Hepatocyte (in vitro differentiated cells): ENCODE measurements at places on chromosomes 5 and 9.

GRCh38 chr5:142506046-142506445 is 179.8 kb downstream of the FGF1 start:
- no peak for DNase-seq

DNA sequence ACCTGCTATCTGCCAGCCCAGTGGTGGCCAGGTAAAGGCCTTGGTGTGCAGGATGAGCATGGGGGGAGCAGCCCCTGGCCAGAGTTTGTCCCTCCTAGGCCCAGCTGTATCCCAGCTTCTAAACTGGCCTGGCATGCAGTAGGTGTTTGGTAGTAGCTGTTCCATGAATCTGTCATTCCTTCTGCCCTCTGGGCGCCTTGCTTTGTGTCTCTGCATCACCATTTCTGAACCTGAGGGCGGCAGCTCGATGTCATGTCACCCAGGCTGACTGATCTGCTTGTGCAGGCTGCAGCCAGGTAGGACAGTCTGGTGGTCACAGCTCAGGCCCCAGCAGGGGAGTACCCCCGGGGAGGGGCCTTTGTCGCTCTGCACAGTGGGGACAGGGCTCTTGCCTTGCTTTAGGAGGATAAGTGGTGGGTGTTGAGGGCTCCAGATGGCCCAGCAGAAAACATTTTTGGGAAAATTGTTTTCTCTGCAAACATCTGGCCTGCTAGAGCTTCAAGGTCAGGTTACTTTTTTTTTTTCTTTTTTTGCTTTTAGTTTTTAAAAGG is 4.6 kb upstream of the SUSD3 start:
- DNase-seq, result no peak

- no peak for DNase-seq
Observed at GRCh38 chr9:103533318-103533717, 538.2 kb downstream of the CYLC2 start.

DNA sequence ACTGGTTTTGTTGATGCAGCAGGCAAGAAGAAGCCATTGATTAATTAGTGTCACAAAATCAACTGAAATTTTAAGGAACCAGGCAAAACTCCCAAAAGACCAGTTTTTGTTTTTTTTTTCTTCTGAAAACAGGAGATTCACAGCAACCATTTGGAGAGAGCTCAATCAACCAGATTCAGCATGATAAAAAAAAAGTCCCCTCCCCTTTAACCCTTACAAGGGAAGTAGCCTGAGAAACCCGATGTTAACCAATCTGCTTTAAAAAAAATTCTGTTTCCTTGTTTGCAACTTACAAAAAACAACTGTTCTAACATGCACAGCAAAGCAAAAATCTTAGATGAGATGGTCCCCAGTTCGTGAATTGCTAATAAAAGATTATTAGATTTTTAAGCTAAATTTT is 59.7 kb downstream of the HMHB1 start:
- DNase-seq, result no peak

- no peak for DNase-seq
Observed at GRCh38 chr9:88973281-88974045, 17.8 kb upstream of the S1PR3 start.

DNA sequence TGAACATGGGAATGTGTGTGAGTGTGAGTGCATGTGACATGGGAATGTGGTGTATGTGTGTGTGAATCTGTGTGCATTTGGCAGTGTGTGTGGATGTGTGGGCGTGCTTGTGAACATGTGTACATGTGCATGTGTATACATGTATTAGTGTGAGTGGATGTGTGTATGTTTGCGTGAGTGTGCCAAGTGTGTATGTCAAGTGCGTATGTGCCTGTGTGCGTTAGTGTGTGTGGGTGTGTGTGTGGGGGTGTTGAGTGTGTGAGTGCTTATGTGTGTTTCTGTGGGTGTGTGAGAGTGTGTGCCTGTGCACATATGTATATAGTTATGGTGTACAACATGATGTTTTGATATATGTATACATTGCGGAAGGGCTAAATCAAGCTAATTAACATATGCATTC is 244.3 kb downstream of the GADD45G start:
- DNase-seq, result no peak

- DNase-seq, result no peak
Observed at GRCh38 chr5:4907571-4907970, 232.6 kb upstream of the ADAMTS16 start.

DNA sequence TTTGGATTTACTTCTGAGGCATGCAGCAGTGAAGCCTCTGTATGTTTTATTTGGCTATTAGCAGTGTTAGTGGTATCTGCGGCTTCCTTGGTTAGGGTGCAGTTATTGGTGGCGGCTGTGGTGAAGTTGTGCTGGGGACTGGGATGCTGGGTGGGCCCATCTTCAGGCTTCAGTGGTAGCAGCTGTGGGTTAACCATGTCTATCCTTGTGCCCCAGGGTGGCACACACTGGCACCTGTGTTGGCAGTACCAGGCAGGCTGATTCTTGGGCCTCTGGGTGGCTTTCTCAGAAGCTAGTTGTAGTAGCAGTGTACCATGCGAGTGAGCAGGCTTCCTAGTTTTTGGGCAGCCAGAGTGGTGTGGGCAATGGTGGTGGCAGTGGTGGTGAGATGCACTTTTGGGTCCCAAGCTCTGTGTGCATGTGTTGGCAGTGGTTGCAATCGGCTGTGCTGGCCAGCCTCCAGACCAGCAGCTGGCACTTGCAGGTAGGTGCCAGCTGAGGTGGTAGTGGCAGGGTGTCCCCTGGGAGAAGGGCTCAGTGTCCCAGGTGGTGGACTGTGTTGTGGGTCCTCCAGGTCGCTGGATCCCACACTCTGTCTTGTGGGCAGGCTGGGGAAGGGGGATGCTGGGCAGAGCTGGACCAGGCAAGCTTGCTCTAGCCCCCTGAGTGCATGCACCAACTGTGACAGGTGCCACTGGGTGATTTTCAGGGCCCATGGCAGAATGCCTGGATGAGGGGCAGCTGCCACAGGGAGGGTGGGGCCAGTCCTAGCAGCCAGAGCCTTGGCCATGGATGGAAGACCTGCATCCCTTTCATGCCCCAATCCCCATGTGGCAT is 13.6 kb downstream of the AHRR start:
- no peak for DNase-seq

GRCh38 chr9:33202018-33202417 is 34.9 kb upstream of the B4GALT1 start:
- no peak for DNase-seq

DNA sequence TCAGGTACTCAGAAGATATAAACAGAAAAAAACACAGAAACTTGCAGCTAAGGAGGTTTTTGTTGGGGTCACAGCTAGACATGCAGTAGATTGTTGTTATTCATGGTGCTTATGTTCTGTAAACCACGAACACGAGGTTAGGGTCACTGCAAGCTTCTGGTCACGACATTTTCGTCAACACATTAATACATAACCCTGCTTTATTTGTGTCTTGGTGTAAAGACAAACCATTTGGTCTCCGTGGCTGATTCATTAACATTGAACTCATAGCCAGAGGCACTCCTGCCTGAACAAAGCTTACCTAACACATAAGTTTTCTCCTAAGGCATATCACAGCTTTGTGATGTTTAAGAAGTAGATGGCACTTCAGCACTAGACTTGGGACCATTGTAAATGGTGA is 16.9 kb downstream of the TEK start:
- DNase-seq, result no peak

DNA sequence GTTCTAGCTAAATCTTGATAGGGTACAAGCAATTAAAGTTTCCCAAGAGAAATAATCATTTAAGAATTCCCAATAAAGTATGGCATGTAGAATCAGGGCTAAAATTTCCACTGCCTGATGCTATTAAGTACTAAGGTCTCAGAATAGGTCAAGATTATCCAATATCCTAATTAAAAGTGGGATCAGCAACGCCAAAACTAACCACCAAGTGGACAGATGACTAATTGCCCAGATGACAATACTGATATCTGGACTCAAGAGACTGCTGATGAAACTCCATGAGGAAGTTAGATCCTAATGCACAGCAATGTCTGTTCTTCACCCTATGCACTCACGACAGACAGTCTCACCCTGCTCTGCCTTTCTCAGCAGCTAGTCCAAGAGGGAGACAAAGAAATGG is 14.3 kb downstream of the DEPDC1B start:
- DNase-seq, result no peak

DNA sequence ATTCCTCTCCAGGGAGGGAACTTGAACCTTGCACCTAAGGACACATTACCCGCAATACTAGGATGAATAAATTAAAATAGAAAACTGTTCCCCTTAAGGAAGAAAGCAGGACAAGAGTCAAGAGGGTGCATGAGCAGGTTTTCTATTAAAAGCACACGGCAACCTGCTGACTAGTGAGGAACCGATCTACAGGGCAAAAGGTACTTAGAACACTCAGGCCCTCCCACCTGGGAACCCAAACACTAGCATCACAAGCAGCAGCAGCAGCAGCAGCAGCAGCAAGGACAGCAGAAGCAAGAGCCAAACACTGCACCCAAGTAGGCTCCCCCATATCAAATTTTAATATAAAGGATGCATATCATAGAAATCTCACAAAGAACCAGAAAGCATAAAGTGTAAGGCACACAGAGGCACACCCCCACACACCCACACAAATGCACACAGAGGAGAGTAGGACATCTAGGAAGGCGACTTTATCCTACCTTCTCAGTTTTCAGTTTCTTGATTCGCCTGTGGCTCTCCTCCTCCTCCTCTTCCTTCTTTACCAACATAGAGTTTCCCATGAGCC is 2.8 kb downstream of the ZNF608 start:
- peak; percentile 54 for DNase-seq

DNA sequence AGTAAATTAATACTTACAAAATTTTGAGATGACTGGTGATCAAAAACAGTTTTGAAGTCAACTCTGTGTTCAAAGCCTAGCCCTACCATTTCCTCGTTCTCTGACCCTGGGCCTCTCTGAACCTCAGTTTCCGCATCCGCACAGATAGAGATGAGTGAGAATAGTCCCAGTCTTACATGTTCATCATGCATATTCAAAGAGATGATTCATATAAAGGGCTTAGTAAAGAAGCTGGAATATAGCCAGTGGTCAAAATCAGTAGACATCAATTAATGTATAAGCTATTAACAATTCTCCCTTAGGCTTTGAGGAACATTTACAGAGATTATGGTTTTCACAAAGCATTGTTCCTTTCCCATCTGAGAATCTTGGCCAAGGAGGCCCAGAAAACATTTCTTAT is 250.6 kb downstream of the SPOCK1 start:
- no peak for DNase-seq

- peak; percentile 56 for DNase-seq
Observed at GRCh38 chr9:137294681-137295237, 7.3 kb downstream of the NRARP start.

- no peak for DNase-seq
Observed at GRCh38 chr9:109704546-109704945, 75.5 kb upstream of the PALM2AKAP2 start.

DNA sequence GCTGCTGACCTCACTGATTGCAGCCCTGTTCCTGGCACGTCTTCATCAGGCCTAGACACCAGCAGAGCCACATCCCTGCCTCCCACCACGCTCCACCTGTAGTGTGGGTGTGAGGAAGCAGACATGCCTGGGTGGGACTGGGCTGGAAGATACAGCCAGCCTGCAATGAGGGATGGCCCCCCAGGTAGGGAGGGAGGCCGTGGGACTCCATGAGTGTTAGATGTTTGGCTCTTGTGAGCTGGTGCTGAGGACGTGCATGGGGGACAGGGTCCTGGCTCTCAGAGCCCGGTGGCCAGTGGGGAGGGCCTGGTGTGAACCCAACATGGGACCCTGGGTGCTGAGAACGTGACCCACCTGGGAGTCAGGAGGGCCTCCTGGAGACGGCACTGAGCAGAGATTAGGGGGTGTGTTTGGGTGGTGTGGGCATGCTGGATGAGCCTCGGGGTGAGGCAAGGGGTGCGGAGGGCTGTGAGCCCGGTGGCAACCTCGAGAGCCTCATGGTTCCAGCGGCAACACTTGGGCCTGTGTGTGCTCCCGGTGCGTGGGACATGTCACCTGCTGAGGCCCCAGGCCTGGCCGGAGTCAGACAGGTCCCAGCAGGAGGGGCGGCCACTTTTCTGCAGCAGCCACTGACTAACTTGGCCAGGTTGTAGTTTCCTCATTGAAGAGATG is 87.6 kb downstream of the PHF2 start:
- no peak for DNase-seq

- DNase-seq, result peak; percentile 31
Observed at GRCh38 chr5:120942596-120943350, 478.7 kb downstream of the PRR16 start.

- no peak for DNase-seq
Observed at GRCh38 chr5:158309088-158309807, 450.3 kb upstream of the CLINT1 start.

GRCh38 chr5:73705364-73705763 is 79.4 kb downstream of the ARHGEF28 start:
- no peak for DNase-seq

GRCh38 chr5:87361536-87362213 is 51.1 kb downstream of the CCNH start:
- DNase-seq, result no peak

DNA sequence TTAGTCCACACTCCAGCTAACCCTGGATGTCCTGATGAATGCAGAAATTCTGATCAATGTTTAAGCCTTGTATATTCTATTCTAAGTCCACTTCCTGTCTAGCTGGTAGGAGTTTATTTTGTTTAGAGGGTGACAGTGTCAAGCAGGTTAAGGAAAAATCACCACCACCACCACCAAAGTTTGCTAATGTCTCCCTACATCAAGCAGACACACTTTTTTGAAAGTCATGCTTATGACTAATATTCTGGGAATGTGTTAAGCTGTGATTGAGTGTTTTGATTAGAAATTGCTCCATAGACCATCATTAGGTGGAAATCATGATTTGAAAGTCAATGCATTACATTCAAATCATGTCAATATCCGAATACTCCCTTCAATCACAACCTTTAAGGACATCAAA is 1530.1 kb downstream of the MAT2B start:
- DNase-seq, result no peak

GRCh38 chr9:83425240-83425639 is 113.0 kb downstream of the FRMD3 start:
- peak; percentile 25 for DNase-seq

DNA sequence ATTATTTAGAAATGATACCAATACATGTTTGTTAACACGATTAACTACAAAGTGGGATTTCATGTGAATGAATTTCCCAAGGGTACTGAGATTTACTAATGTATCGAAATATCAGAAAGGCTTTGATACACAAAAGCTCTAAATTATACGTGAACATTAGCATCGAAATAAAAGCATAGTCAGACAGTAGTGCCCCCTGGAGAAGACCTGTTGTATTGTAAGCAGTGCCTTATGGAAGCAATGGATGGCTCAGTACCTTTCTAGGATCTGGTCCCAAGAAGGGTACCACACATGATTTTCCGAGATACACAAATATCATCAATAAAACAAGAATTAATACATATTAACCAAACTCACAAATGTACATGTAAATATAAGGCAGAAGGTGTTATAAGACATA is 153.8 kb downstream of the CDH12 start:
- DNase-seq, result no peak

- DNase-seq, result peak; percentile 62
Observed at GRCh38 chr9:138022121-138022741, 144.6 kb downstream of the CACNA1B start.
